Cardiac fibroblast (primary cell): ENCODE measurements at places on chromosomes 13 and 19.
A peak's percentile ranks its signal among the peaks of the same experiment; 100 is the strongest.

DNA sequence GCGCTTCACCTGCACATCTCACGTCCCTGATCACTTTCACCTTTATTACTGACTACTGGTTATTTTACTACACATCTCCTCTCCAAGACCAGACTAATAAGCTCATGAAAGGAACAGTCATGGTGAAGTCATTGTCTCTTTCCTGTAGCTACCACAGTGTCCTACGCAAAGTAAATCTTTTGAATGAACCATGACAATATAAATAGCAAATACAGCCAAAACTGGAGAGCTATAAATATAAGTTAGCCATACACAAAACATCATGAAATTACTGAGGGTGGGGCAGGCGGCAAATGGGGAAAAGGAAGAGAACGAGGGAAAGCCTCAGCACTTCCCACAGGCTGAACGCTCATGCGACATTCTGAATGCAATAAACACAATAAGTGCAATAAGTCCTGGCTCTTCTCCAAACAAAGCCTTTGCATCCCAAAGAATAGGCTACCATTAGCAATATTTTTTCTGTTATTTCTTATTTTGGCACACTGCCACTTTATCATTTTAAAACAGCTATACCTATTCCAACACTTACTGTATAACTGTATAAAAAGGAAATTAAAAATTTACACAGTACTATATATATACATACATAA is 62.5 kb downstream of the TUBGCP3 start:
- DNase-seq = peak; percentile 48

- DNase-seq = no peak
Measured at GRCh38 chr13:100818711-100819110, 144.1 kb upstream of the TMTC4 start.

- DNase-seq = peak; percentile 60
Measured at GRCh38 chr19:14381689-14382474, 638 bp downstream of the ADGRE5 start.

DNA sequence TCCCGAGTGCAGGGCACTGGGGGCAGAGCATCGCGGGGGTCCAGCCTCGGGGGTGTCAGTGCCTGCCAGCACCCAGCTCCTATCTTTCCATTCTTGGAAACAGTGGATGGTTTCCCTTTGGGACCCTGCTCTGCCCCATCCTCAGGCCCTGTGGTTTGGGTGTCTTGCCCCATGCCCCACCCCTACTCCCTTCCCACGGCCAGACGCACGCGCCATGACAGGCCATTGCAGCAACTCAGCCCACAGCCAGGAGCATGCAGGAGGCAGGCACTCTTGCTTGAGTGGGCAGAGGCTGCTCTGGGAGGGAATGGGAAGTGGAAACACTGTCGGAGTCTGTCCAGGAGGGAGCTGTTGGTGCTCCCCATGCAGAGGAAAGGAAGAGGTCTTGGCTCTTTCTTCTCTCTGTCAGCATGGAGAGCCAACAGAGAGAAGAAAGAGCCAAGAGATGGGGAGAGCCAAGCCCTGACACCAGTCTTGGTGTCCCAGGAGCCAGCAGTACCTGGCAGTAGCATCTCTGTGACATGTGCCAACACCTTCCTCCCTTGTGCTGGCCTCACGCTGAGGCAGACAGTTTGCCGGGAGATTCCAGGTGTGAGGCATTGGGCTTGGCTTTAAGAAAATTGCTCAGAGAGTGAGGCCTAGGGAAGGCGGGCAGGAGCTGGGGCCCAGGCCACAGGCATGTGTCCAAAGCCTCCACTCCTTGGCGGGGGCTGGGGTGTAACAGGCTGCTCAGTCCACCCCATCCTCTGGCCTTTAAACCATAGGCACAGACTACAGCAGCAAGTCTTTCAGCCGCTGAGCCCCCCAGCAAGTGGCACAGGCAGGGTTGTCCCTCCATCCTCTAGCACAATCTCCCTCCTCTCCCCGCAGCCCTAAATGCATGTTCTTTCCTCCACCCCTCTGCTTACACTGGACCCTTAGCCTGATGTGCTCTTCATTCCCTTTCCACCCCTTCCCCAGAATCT is 86.7 kb upstream of the UQCRFS1 start:
- DNase-seq = no peak

GRCh38 chr19:16071072-16071691 is 5.1 kb upstream of the TPM4 start:
- no peak for DNase-seq

GRCh38 chr13:46340011-46340410 is 47.0 kb downstream of the RUBCNL start:
- no peak for DNase-seq

- no peak for DNase-seq
Measured at GRCh38 chr19:3110126-3110825, 16.1 kb downstream of the GNA11 start.

- peak; percentile 66 for DNase-seq
Measured at GRCh38 chr13:46804391-46804815, 7.4 kb upstream of the ESD start.

GRCh38 chr19:2412449-2412848 is 14.9 kb downstream of the TIMM13 start:
- DNase-seq = no peak

GRCh38 chr13:98775844-98776598 is 23.5 kb upstream of the SLC15A1 start:
- DNase-seq = peak; percentile 75

GRCh38 chr13:75717525-75717924 is 81.4 kb downstream of the LMO7 start:
- no peak for DNase-seq

- no peak for DNase-seq
Measured at GRCh38 chr13:59478908-59479307, 684.8 kb downstream of the DIAPH3 start.

GRCh38 chr19:2047076-2047448 is 4.0 kb downstream of the MKNK2 start:
- DNase-seq = no peak

GRCh38 chr19:29320086-29320485 is 107.1 kb upstream of the UQCRFS1 start:
- DNase-seq = no peak

DNA sequence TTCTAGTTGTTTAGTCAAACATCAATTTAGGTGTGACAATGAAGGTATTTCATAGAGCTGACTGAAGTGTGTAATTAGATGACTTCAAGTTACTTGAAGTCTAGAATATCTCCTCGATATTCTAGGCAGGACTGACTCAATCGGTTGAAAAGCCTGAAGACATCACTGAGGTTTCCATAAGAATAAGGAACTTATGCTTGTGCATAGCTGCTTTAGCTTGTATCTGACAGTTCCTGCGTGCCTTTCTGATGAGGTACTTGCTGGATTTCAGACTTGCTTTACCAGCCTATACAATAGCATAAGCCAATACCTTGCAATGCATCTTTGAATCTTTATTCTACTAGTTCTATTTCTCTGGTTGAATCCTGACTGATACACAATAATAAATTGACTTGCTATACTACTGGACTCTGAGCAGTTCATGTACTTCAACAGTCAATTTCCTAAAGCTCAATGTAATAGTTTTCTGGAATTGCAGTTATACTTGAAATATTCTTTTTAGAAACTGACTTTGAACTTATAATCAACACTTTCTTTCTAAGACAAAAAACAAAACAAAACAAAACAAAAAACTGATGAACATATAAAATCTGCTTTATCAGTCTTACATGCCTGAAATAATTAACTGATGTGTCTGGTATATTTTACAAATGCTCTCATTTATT is 1534.8 kb downstream of the SLITRK5 start:
- DNase-seq = no peak
